Common myeloid progenitor, CD34-positive (primary cell): ENCODE measurements at places on chromosomes 1 and 21.
A peak's percentile ranks its signal among the peaks of the same experiment; 100 is the strongest.

- H3K4me1 ChIP-seq, result peaks cover under 1% of the 10 kb centered on the region
- no peaks in the 10 kb centered on the region for H3K27me3 ChIP-seq
- no peak for DNase-seq
- no peaks in the 10 kb centered on the region for H3K36me3 ChIP-seq
Measured at GRCh38 chr1:165637427-165637826, 6.4 kb downstream of the MGST3 start.

DNA sequence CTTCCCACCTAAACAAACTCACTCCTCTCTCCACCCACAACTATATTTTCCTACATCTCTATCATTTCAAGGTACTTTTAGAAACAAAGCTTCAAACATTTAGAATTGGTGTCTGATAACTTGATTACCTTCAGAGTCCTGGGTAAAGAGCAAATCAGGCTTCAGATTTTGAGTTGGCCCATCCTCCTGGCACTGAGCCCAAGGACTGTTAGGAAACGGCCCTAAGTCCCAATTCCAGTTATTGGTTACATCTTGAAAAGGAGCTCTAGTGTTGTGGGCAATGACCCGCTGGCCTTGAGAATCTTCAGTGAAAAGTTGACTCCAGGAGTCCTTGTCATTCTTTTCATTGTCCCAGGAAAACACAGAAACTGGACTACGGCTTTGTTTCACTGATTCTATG lies 15.1 kb downstream of the MTFR1L start:
- H3K4me1 ChIP-seq, result peaks cover 24% of the 10 kb centered on the region
- no peak overlapping the region for H3K4me3 ChIP-seq
- DNase-seq, result no peak

DNA sequence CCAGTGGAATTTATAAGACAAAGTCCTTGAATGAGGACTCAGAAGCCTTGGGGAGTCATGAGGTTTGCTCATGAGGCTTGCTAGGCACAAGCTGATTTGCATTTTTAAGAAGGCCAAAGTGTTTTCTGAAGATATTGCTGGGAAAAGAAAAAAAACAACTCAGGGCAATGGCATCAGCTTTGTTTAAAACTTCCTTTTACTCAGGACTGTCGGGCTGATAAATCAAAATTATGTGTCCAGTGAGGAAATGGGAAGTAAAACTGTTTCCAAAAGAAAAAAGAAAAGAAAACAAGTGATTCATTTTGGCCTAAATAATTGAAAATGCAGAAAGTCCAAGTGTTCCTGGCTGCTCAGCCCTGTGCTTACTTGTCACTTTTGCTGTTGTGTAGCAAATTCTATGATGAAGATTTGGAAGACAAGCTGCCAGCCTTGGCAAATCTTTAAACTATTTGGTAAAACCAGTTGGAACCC lies 282.4 kb downstream of the HLX start:
- H3K4me1 ChIP-seq, result peaks cover 34% of the 10 kb centered on the region
- H3K4me3 ChIP-seq, result no peak overlapping the region
- DNase-seq, result no peak

- no peak overlapping the region for H3K27ac ChIP-seq
- H3K36me3 ChIP-seq, result no peaks in the 10 kb centered on the region
- H3K27me3 ChIP-seq, result no peaks in the 10 kb centered on the region
- DNase-seq, result no peak
Measured at GRCh38 chr1:42081475-42081874, 71.7 kb upstream of the GUCA2B start.

DNA sequence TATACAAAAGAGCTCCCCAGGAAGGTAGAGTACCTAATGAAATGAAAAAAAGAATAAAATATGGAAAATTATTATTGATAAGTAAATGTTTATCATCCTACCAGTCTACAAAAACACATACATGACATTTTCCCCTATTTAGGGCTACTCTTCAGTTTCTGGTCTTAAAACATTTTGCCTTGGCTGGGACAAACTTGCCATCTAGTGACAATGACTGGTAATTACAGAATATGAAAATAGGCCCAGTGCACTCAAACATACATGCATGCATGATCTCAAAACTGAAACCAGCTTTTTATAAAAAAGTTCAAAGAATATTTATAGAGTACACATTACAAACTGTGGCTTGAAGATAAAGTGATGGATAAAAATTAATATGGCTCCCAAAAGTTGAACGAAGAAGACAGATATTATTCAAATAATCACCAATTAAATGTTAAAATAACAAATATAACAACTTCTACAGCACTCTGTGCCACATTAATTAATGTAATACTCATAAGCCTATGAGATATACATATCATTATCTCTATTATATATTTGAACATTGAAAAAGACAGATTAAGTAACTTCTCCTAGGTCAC lies 10.5 kb upstream of the RNPC3 start:
- DNase-seq, result peak; percentile 81
- H3K4me1 ChIP-seq, result peaks cover 1% of the 10 kb centered on the region
- H3K36me3 ChIP-seq, result no peaks in the 10 kb centered on the region
- H3K27ac ChIP-seq, result no peak overlapping the region

DNA sequence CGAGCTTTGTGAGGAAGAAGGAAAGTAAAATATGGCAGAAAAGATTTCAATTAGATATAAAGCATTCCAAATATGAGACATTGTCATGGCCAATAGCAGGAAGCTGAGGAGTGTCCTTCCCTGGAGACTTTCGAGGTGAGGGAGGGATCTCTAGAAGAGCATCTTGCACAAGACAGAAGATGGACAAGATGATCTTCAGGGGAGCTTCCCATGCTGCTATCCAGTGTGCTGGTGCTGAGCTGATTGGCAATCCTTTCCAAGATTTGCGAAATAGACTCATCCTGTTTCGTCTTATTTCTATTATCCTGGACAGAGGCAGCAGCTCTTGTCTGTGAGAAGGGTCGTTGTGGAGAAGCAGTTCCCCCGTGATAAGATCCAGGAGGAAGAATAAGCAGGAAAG lies 342.0 kb upstream of the CAMK1G start:
- H3K4me1 ChIP-seq, result no peaks in the 10 kb centered on the region
- H3K36me3 ChIP-seq, result no peaks in the 10 kb centered on the region
- DNase-seq, result no peak
- no peak overlapping the region for H3K27ac ChIP-seq
- H3K4me3 ChIP-seq, result no peak overlapping the region
- no peaks in the 10 kb centered on the region for H3K27me3 ChIP-seq

DNA sequence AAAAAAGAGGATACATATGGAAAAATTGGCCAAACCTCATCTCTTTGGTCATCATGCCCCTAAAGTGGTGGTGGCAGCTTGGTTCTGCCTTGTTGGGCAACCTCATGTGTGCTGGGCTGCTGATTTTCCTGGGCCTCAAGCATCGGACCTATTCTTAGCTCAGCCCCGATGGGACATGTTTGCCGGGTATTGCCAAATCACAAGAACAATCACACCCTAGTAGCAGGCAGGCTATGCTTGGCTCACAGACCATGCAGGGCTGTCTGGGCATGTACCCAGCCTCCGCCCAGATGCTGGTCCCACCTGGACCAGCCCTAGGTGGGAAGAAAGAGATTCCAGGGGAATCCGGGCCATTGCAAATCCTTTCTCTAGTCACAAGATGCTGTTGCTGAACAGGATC lies 189.4 kb upstream of the FGGY start:
- H3K27me3 ChIP-seq, result no peaks in the 10 kb centered on the region
- no peak overlapping the region for H3K27ac ChIP-seq
- no peak for DNase-seq
- H3K36me3 ChIP-seq, result no peaks in the 10 kb centered on the region

- no peak overlapping the region for H3K27ac ChIP-seq
- H3K4me1 ChIP-seq, result no peaks in the 10 kb centered on the region
- H3K36me3 ChIP-seq, result no peaks in the 10 kb centered on the region
- no peak for DNase-seq
Measured at GRCh38 chr1:185016880-185017279, 28.5 kb upstream of the RNF2 start.

DNA sequence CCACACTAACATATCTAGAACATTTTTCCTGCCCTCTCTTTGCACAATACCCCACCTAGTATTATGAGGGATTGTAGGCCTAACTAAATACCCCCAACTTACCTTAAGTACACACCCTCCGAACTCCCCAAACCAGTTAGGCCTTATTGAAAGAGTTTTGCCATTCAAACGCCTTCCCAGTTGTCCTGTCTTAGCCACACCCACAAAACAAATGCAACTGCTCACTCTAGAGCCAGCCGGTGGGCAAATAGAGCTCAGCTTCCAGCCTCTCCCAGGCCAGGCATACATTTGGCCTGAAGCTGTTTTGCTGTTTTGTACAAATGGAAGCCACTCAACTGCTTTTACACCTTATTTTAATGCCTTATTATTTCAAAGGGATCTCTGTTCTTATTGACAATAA lies 224.2 kb upstream of the RUNX1 start:
- H3K27ac ChIP-seq, result no peak overlapping the region
- no peak for DNase-seq
- no peak overlapping the region for H3K4me3 ChIP-seq
- no peaks in the 10 kb centered on the region for H3K36me3 ChIP-seq
- H3K27me3 ChIP-seq, result no peaks in the 10 kb centered on the region

GRCh38 chr1:102970496-102971078 lies 137.7 kb downstream of the COL11A1 start:
- peak; percentile 54 for DNase-seq
- no peak overlapping the region for H3K27ac ChIP-seq
- H3K27me3 ChIP-seq, result peaks cover 2% of the 10 kb centered on the region
- no peak overlapping the region for H3K4me3 ChIP-seq
- H3K36me3 ChIP-seq, result no peaks in the 10 kb centered on the region

- H3K4me1 ChIP-seq, result no peaks in the 10 kb centered on the region
- H3K27me3 ChIP-seq, result peaks cover 3% of the 10 kb centered on the region
- no peaks in the 10 kb centered on the region for H3K36me3 ChIP-seq
- H3K4me3 ChIP-seq, result no peak overlapping the region
Measured at GRCh38 chr1:119364640-119365039, 3.9 kb upstream of the HAO2 start.

DNA sequence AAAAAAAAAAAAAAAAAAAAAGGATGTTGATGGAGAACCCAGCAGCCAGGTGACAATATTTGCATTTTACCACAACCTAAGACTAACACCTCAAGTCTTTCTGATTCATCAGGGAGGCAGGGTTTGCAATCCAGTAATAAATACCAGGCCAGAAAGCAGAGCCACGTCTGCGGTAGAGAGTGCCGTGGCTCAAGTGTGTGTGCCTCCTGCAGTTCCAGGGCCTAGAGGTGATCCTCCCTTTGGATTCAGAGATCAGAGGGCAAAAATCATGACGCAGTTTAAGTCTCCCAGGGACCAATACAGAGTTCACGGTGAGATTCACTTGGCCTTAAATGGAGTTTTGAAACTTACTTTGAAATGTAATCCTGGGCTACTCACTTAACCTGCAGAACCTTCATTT lies 34.9 kb downstream of the TMCO4 start:
- peaks cover 7% of the 10 kb centered on the region for H3K36me3 ChIP-seq
- no peak overlapping the region for H3K27ac ChIP-seq
- no peaks in the 10 kb centered on the region for H3K4me1 ChIP-seq
- H3K4me3 ChIP-seq, result no peak overlapping the region
- DNase-seq, result no peak
- H3K27me3 ChIP-seq, result no peaks in the 10 kb centered on the region

DNA sequence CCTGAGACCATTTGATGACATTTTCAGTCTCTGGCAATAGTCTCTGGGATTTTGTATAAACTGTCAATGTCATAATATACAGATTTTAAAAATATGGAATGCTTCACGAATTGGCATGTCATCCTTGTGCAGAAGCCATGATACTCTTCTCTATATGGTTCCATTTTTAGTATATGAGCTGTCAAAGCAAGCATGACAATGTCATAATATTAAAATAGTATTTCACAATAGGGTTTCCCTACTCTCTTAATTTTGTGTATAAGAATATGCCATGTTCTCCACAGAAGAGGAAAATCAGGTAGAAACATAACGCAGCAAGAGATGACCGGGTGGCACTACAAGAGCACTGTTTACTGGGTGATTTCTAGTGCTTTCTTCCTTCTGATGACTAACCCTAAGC lies 8.3 kb upstream of the DIPK1A start:
- H3K4me1 ChIP-seq, result peaks cover 5% of the 10 kb centered on the region
- no peak overlapping the region for H3K4me3 ChIP-seq
- no peaks in the 10 kb centered on the region for H3K27me3 ChIP-seq
- H3K27ac ChIP-seq, result no peak overlapping the region

GRCh38 chr1:168032029-168032428 lies 95.2 kb upstream of the MPC2 start:
- DNase-seq, result no peak
- H3K27me3 ChIP-seq, result no peaks in the 10 kb centered on the region
- no peak overlapping the region for H3K27ac ChIP-seq
- H3K36me3 ChIP-seq, result peaks cover 8% of the 10 kb centered on the region

DNA sequence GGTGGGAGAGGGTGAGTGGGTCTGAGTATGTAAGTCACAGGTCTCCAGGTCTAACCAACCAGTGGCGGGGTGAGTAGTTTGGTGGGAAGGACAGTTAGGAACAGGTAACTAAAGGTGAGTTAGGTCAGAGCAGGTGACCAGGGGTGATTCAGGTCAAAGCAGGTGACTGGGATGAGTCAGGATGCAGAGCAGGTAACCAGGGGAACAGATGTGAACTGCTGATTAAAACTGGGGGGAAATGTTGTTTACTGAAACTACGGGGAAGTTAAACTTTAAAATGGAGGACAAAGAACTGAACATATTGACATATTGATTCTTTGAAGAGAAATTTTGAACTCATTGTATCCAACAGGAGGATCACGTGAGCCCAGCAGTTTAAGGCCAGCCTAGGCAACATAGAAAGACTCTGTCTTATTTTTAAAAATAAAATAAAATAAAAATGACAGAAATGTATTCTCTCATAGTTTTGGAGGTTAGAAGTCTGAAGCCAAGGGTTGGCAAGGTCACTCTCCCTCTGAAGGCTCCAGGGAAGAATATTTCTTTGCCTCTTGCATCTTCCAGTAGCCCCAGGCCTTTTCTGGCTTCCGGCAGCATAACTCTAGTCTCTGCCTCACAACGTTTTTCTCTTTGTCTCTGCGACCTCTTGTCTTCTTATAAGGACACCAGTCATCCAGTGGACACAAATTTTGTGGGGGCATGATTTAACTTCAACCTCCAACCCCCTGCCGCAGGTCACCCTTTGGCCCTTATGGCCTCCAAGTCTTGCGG lies 64.3 kb upstream of the TINAGL1 start:
- H3K4me3 ChIP-seq, result no peak overlapping the region
- H3K36me3 ChIP-seq, result no peaks in the 10 kb centered on the region
- H3K27me3 ChIP-seq, result no peaks in the 10 kb centered on the region
- H3K4me1 ChIP-seq, result peaks cover 25% of the 10 kb centered on the region
- H3K27ac ChIP-seq, result no peak overlapping the region

GRCh38 chr1:173438675-173439074 lies 38.5 kb upstream of the PRDX6 start:
- no peaks in the 10 kb centered on the region for H3K36me3 ChIP-seq
- H3K27ac ChIP-seq, result no peak overlapping the region
- H3K4me3 ChIP-seq, result no peak overlapping the region
- no peaks in the 10 kb centered on the region for H3K4me1 ChIP-seq
- no peaks in the 10 kb centered on the region for H3K27me3 ChIP-seq

GRCh38 chr1:179583771-179584320 lies 7.8 kb upstream of the TDRD5 start:
- no peak for DNase-seq
- H3K36me3 ChIP-seq, result no peaks in the 10 kb centered on the region
- peaks cover 49% of the 10 kb centered on the region for H3K27me3 ChIP-seq
